ENCODE measurements at places on chromosomes 12 and 14.

GRCh38 chr12:8508910-8509841 is 4.1 kb upstream of the CLEC4D start:
- no peak for DNase-seq

DNA sequence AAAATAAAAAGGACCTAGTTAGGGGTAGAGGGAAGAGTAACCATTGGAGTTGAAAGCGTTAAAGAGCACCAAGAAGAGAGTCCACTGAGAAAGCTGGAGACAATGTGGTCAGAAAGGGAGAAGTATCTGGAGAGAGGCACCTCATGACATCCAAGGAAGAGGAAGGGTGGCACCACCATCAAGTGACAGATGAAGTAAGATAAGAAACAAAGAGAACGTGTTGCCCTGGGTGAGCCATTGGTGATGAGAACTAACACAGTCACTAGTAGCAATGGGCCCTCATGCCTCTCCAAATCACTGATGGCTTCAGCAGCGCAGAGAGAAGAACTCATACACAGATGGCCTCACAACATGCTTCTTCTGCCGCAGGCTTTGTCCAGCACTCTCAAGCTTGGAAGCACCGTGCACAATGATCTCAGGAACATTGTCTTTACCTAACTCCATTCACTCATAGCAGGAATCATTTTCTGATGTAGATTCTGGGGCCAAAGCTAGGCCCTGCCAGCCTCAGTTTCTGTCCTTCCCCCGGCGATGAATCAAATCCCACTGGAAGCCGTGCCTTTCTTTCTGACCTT is 252.9 kb downstream of the DPF3 start:
- DNase-seq = no peak

DNA sequence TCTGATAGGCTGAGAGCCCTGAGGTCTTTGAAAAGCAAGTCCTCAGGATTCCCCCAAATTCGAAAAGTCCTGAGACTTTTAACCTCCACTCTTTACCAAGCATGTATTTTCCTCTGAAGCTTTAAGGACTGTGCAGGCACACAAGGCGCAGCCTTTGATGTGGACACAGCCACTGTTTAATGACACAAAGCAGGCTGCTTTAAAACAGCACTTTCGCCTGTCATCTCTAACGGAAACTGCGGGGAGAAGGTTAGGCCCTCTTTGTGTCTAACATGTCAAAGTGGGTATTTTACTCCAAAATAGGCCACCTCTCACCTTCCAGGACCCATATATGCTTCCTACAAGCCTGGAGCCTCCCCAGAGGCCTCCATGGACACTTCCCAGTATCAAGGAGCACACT is 159.2 kb downstream of the GCH1 start:
- no peak for DNase-seq

GRCh38 chr14:99674776-99675381 is 9.2 kb upstream of the CYP46A1 start:
- no peak for DNase-seq

- DNase-seq = no peak
Measured at GRCh38 chr14:87613881-87614280, 379.1 kb downstream of the GALC start.

GRCh38 chr14:52048641-52049204 is 20.1 kb downstream of the NID2 start:
- no peak for DNase-seq

DNA sequence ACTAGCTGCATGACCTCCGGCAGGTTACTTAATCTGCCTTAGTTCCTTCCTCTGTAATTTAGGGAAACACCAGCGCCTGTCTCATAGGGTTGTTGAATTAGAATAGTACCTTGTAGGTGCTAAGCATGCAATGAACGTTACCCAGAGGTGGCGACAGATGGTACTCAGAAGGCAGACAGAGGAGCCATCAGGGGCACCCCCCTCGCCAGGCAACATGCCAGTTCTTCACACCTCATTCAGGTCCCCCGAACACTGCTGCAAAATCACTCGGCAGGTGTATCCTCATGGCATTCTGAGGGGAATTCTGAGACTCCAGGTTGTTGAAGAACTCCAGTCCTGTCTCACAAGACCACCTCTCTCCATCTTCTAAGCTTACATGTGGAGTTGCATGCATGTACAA is 10.1 kb downstream of the ISM2 start:
- no peak for DNase-seq

- no peak for DNase-seq
Measured at GRCh38 chr14:63745858-63746425, 18.1 kb upstream of the SGPP1 start.

- no peak for DNase-seq
Measured at GRCh38 chr12:68844788-68845695, 37.1 kb downstream of the MDM2 start.

DNA sequence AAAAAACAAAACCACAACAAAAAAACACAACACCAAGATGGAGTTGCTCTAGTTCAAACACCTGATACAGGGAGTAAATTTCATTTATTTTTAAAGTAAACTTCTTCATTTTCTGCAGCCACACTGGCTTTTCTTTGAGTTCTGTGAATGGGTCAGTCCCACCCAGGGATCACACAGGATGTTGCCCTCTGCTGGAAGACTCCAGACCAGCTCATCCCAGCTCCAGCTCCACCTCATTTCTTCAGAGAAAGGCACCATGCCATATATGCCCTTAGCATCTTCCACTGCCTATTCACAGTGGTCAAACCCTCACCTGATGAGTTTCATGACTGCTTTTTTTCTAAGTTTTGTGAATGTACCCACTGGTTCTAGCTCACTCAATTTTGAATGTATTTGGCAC is 8.0 kb downstream of the GLIPR1 start:
- DNase-seq = peak; percentile 36

GRCh38 chr12:121731473-121731872 is 18.9 kb downstream of the TMEM120B start:
- no peak for DNase-seq

DNA sequence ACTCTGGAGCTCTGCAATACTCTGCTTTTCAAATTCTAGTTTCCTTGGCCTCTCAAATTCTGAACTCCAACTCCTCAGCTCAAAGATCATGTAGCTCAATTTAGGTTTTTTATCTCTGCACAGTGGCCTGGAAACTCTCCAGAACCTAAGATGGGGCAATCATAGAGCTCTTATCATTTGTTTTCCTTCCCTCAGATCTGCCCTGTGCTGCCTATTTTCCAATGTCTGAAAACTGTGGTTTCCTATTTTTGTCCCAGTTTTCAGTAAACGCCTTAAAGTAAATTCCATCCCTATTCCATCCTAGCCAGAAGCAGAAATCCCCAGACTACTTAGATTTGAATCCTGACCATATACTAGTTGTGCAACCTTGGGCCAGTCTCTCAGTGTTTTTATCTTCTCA is 73.2 kb downstream of the CEP83 start:
- DNase-seq = no peak

DNA sequence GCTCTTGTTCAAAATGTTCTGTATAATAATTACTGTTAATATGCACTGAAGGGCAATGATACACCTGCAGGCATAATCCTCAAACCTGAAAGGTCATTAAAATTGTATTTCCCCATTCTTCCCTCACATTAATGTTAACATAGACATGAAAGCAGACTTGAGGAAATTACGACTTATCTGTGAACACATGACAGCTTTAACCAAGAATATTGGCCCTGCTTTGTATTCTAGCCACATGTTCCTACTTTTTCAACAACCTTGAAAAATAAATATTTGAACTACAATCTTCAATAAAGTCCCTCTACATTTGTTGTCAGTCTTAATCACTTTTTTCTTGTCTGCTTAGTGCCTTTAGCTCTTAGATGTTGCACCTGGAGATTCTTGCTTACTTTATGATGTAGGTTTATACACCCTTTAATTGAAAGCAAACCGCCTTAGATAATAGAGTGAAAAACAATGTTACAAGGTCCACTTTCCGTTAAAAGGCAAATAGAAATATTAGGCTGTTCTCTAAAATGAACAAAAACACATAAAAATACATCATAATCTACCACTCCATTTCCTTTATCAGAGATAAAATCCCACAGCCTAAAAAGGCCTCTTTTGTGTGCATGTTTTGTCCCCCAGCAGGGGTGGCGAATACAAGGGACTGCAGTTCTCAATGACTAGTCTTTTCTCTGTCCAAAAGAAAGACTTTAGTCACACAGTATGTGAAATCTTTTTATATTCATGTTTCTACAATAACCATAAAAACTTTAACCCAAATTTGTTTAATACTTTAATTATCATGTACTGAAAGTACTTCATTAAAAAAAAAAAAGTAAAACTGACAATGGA is 55.9 kb downstream of the ZFC3H1 start:
- DNase-seq = no peak

GRCh38 chr12:46523863-46524770 is 151.5 kb upstream of the SLC38A2 start:
- DNase-seq = no peak

DNA sequence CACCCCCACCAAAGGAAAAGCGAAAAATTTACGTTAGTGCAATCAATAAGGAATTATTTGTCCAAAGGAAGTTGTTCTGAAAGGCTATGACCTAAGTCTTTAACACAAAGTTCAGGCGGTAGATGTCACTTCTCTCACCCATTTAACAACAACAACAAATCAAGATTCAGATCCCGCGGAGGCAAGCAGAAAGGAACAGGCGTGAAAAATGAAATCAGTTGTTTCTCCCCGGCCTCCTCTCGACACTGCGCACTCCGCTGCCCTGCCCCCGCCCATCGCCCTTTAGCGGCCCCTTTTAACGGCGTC is 1.4 kb downstream of the DENND5B start:
- DNase-seq = no peak

GRCh38 chr12:110677206-110677911 is 11.6 kb downstream of the HVCN1 start:
- DNase-seq = no peak

GRCh38 chr14:66224492-66225178 is 261.5 kb upstream of the CCDC196 start:
- DNase-seq = no peak

DNA sequence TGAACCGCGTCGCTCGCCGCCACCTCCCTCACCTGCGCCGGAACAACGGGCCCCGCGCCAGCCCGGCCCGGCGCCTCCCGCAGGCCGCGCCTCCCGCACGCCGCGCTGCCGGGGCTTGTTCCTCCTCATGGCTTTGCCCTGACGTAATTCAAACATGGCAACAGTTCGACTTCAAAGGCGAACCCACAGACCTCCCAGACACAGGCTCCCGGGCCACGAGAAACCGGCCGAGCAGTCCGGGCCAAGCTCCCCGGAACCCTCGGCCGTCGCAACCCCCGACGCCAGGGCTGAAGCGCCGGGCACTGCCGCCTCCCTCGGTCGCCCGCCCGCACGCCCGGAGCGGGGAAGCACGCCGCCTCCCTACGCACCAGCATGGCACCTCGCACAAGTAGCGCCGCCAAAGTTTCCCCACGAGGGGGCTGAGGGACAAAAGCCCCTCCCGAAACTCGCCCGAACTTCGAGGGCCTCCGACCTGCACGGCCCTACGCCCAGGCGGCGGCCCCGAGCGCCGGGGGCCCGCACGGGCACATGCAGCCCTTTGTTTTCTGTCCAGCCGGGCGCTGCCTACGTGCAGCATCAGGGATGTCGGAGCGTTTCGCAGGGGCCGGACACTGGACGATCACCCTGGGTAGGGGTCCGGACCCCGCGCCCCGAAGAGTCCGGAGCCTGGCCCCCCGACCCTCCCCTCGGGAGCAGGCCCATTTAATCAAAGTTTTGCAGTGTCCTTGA is 1.7 kb downstream of the SINHCAF start:
- DNase-seq = peak; percentile 67

DNA sequence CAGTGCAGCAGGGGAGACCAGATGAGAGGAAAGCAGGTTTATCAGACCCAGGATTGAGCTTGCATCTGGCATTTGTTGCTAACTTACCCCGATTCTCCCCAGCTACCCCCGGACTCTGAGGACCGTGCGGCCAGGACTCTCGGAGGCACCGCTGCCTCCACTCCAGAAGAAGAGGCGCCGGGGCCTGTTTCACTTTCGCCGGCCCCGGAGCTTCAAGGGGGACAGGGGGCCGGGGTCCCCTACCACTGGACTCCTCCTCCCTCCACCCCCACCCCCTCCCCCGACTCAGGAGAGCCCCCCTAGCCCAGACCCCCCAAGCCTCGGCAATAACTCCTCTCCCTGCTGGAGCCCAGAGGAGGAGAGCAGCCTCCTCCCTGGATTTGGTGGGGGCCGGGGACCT is 6.5 kb upstream of the CPNE6 start:
- no peak for DNase-seq

Measured in NCI-H82 (cell line).